SK-MEL-5 (cell line): ENCODE measurements at places on chromosomes 2 and 18.
A peak's percentile ranks its signal among the peaks of the same experiment; 100 is the strongest.

GRCh38 chr2:149040451-149040850 is 2.0 kb downstream of the LYPD6B start:
- DNase-seq: peak; percentile 65

DNA sequence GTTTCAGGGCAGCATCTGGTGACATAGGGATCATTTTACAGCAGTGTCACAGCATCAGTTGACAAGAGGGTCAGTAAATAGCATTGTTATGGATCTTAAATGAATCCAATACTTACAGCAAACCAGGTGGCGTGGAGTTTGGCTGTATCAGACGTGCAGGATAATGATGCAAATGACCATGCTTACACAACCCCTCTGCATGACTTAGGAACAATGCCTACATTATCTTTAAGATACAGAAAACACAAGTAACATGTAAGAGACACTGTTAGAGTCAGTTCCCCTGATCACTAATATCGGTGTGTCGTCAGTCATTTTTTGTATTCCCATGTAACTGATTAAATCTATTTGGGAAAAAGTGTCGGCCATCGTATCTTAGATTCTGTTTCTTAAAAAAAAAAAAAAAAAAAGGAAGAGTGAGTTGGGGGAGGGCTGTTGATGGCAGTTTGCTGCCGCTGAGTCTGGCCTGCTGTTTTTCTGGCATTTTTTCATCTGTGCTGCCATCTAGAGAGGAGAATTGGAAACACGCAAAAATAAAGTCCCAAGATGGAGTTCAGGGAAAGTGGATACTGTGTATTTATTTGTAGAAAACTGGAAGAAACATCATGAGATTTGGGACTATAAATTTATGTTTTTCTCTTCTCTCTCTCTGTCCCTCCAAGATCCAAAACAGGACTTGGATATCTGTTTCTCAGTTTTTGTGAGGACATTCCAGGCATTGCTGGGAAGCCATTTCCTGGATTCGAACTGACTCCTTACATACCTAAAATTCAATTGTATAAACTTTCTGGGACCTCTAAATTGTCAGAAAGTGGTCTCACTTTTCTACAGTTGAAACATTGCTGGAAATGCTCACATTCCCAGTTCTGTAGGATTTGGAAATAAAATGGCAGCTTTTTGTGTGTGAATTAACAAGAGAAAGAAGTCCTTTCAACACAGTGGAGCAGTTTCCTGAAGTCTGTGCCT is 60.3 kb upstream of the AGPS start:
- peak; percentile 87 for DNase-seq

DNA sequence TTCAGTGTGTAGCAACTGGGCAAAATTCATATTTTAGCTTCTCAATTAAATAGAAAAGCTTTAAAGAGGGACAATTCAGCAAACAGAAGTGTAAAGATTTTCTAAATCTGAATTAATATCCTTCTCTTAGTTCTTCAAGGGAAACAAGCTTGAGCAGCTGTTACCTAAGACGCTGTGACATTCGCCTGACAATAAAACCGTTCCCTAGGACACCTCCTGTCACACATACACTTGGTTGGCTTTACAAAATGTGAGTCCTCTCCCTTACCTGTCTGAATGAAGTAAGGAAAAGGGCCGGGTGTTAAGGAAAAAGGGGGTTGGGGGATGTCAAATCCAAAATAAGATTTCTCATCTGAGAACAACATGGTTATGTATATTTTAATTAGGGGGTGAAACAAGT is 2.1 kb downstream of the SERTAD2 start:
- DNase-seq: no peak

DNA sequence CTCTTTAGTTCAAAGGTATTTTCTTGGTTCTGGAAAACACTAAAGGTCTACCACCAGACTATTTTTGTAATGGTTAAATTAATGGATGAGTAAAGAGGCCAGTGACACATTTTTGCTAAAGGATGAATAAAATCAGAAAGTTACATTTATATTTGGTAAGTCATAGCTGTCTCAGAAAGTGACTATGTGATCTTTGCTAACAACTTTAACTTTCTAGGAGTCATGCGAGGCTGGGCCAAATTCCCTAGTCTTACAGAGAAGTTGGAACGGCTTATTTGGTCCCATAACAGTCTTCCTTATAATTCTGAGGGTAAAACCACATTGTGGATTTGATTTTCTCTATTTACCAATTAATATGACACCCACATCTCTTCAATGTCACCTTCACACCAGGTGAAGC is 198.1 kb downstream of the PDE1A start:
- DNase-seq: no peak

- DNase-seq: no peak
These were observed 49.2 kb downstream of the TMEM18 start for GRCh38 chr2:627926-628560.

- DNase-seq: no peak
These were observed 40.5 kb downstream of the SPHKAP start for GRCh38 chr2:228140934-228141528.

DNA sequence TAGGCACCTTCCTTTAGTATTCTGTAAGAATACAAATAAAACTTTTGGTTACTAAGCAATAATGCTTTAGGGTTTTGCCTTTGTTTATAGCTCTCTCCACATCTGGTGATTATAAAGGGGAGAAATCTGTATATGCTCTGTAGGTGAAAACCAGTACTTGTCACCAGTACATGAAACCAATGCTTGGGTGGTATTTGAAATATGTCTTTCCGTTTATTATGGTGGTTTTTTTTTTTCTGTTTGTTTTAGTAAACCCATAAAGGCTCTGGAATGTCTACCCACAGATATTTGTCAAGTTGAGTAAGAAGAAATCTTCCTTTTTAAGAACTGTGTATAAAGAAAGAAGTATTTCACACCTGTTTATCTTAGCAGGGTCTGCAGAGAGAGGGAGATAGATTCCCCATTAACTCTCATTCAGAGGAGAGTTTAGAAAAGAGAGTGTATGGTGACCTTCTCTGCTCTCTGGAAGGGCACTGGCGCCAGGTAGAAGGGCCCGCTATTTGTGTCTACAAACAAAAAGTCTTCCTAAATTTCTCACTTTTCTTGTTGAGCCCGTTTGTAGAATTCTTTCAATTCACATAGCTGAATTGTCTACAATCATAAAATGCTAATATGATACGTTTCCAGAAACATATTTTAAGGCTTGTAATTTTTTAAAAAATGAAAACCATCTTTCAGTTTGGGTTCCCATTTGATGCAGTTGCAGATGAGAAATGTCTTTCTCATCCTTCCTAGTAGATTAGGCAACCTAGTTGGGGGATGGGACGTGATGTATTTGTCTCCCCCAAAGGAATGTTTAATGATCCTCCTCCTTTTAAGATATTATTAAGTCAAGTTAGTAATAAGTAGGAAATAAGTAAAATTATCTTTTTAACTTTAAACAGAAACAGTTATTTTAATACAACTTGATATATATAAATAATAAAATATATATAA is 33.9 kb downstream of the MAP3K20 start:
- DNase-seq: no peak

- no peak for DNase-seq
These were observed 24.9 kb downstream of the GORASP2 start for GRCh38 chr2:170953941-170954340.

DNA sequence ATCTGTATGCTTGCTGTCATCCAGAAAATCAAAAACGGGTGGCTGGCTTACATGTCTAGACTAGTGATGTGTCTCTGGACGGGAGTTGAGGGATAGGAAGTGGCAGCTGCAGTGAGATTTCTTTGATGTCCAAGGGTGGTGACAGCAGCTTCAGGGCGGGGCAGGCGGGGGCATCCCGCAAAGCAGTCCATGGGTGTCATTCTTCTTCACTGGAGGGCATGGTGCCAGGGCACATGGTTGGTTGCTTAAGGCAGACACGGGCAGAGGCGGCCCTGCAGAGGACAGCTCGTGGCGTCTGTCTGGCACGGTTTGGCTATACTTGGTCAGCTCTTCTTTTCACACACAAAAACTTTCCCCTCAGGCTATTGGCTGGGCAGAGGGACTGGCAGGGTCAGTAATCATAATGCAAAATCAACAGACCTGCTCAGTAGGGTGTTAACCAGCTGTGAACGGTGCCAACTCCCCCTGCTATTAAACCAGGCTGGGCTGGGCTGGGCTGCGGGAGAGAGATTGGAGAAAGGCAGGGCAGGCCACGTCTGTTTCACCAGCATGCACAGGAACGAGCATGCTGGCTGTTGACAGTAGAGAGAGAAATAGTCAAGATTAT is 63.7 kb downstream of the COL4A3 start:
- DNase-seq: no peak

DNA sequence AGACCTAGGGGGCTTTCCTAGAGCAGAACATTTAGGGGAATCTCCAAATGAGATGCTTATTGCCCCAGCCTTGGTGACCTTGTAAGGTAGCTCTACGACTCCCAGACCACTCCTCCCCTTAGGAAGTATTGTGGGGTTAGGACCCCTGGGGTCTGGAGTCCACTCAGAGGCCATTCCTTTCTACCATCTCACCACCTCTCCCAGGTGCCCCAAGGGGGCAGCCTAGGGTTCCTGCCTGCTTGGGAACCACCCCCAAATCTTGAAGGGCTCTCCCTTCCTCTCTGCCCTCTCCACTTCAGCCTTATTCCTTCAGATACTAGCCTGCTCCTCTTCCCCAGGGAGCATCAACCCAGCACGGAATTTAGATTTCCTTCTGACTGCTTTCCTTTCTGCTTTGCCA is 17.5 kb upstream of the EXOC6B start:
- DNase-seq: no peak

DNA sequence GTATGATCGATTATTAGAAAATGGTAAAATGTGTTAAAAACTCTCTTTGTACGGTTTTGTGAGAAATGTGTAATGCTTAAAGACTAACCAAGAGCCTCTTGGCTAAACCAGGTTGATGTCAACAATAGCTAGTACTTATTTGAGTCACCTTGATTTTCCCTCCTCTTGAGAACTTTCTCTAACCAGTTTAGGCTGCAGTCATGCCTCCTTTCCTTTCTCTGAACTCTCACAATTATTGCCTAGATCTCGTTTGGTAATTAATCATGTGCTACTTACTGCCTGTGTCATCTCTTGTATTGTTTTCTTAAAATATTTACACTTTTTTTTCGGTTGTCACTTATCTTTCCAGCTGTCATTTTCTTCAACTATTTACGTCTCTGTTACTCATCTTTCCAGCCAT is 1.1 kb upstream of the EPC2 start:
- no peak for DNase-seq

DNA sequence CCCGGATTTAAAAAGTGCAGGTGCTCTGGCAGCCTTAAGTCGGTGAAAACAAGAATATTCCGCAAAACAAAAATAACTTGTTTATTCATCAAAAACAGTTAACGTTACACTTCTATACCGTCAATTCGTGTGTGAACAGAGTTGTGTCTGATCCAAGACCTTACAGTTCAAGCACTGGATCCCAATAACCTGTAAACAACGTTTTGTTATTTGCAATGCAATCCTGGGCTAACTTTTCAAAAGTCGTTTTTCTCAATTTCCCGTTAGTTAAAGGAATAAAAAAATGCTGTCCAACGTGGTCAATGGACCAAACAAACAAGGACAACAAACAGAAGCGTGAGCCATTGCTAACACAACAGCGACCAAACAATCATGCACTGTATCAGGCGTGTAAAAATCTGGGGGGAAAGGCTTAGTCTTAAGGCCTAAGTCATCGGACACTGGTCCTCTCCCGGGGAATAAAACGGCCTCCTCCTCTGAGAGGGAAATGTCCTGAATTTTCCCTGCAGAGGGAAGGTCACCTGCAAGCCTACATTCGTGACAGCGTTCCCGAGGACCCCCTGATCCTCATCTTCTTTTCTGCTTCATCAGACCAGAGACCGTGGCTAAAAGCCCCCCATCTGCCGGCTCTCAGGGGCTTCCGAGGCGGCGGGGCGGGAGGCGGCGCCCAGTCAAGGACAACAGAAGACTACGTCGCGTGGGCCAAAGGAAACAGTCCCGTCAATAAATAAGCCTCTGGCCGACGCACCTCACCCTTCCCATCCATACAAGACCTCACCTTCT is 490 bp downstream of the NDUFS1 start:
- DNase-seq: peak; percentile 32

DNA sequence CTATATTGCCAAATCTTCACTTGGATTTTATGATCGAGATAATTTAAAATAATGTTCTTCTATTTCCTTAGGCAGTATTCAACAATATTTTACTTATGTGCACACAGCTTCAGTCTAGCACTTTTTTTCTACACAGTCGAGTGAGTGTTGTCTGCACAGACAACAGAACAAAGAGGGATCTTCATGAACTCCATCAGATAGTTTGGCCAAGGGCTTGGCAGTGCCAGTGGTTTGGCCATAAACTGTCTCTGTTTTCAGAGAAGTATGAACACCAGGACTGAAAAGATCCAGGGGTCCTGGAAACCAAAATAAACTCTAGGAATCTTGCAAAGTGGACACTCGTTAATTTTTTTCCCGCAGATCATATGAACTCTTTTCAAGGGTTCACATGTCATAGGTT is 547.3 kb downstream of the PLCL1 start:
- DNase-seq: peak; percentile 69

DNA sequence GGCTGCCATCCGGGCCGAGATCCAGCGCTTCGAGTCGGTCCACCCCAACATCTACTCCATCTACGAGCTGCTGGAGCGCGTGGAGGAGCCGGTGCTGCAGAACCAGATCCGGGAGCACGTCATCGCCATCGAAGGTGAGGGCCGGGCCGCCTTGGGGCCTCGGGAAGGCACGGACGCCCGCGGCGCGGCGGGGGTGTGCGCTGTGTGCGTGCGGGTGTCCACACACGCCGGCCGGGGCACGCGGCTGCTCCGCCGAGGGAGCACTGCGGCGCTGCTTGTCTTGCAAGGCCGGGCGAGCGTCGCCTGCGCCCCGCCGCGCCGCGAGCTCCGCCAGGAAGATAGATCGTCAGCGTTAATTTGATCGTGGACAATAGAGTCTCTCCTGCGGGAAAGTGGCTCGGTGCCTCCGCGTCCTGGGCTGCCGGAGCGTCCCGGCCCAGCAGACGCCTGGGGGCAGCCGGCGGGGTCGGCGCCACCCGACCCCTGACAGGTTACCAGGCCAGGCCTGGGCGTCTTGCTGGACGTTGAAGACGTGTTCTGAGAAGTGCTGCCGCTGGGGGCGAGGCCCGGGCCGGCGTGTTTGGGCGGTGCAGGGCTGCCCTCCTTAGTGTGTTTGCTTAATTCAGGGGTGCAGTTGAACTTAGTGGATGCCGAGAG is 1.0 kb downstream of the AGAP1 start:
- DNase-seq: no peak

- no peak for DNase-seq
These were observed 10.4 kb downstream of the NR4A2 start for GRCh38 chr2:156322051-156322685.

GRCh38 chr18:42525905-42526304 is 570.9 kb downstream of the PIK3C3 start:
- DNase-seq: no peak

DNA sequence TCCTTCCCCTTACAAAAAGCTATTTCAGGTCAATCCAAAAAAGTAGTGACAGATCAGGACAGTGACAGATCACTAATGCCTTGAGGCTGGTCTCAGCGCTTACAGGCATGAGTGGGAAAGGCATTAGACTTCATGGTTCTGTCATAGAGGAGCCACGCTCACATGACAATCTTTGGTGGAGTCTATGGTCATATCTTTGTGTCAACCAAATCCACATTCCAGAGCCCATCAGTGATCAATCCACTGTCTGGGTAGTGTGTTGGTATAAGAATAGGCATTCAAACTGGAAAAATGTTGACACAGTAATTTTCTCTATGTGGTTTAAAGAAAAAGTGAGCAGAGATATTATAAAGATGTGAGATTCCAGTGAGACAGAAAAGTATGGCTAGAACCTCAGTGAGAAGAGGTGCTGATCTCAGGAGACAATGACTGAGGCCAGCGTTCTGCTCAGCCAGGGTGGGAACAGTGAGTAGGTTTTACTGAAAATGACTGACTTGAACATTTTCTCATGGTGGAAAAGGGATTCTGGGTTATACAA is 215.0 kb downstream of the IRS1 start:
- DNase-seq: no peak

GRCh38 chr2:8234757-8235374 is 447.0 kb upstream of the ID2 start:
- DNase-seq: no peak
